Large intestine (tissue), 12 donors: ENCODE measurements at places on chromosomes 1 and 21. TPM values are rescaled to one million over a fixed set of nuclear protein-coding genes. Genes with fewer than 3 reads are reported as not detected.

GRCh38 chr1:231396643-231397042 is 25.4 kb downstream of the EGLN1 start:
- DNase-seq = no peak

- DNase-seq = no peak
Observed at GRCh38 chr1:48859456-48859855, 82.8 kb upstream of the BEND5 start.

DNA sequence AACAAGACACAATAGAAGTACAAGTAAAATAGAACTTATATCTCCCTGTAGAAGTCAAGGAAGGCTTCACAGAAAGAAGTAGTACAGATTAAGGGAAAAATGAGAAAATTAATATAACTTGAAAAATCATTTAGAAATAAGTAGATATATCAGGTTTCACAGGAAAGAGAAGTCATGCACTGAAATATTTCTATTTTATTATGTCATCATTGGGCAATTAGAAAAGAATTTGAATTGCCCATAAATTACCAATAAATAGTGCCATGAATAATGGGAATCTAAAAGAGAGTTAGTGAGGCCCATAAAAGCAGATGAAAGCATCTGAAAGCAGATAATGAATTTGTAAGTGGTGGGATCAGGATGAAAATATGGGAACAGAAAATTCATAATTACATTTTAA is 1597.8 kb downstream of the PLA2G4A start:
- DNase-seq = no peak

DNA sequence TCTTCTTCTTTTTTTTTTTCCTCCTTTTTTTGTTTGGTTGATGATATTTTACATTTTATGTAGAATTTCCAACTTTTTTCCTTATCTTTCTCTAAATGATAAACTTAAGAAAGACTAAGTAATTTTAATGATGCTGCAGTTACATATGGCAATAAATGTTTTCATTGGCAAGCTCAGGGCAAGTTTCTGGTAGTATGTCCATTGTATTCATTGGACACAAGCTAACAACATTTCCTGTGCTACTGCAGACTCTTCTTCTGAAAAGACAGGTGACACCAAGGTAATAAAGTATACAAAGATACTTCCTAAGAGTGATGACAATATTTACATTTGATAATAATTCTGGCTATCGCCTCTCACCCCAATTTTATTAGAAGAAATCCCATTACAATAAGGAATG is 219.2 kb upstream of the NFIA start:
- no peak for DNase-seq

CD1B gene
- polyA plus RNA-seq = not detected

GRCh38 chr1:6580119-6580592 is 362 bp downstream of the ZBTB48 start:
- DNase-seq = no peak

PDZK1IP1 gene
- 14.6 TPM for polyA plus RNA-seq

FMO5 gene
- polyA plus RNA-seq = 15.8 TPM

DNA sequence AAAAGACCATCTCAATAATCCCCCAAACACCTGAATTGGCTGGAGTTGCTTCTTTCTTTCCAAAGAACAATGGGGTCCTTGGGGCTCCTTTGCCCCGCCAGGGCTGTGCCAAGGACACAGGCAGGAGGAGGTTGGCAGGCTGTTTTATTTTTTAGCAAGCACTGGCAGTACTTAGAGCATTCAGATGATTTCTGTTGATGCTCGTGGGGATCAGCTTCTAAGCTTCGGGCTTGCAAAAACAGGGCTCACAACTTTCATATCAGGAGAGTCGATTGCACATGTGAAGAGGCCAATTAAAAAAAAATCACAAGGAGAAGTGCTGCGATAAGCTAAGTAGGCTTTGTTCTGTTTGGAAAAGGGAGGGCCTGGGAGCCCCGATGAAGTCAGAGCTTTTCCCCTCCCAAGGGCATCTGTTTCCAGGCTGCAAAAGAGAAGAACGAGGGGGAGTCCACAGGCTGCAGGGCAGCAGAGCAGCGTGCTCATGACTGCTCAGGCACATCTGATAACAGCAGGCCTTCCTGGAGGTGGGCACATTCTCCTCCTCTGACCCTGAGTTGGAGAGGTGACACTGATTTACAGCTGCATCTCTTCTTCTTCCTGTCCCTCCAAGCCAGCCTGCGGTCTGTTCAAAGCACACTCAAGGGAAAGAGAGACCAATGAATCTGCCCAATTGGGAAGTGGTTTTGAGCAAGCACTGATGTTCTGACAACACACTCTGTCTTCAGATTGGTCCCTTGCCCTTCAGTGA is 27.3 kb upstream of the BCAR3 start:
- DNase-seq = peak; percentile 36

GRCh38 chr21:28798798-28799197 is 193.9 kb downstream of the LTN1 start:
- DNase-seq = no peak

ZMYND12 gene
- 1.3 TPM for polyA plus RNA-seq

GRCh38 chr1:87584586-87584985 is 255.9 kb downstream of the LMO4 start:
- peak; percentile 74 for DNase-seq

DNA sequence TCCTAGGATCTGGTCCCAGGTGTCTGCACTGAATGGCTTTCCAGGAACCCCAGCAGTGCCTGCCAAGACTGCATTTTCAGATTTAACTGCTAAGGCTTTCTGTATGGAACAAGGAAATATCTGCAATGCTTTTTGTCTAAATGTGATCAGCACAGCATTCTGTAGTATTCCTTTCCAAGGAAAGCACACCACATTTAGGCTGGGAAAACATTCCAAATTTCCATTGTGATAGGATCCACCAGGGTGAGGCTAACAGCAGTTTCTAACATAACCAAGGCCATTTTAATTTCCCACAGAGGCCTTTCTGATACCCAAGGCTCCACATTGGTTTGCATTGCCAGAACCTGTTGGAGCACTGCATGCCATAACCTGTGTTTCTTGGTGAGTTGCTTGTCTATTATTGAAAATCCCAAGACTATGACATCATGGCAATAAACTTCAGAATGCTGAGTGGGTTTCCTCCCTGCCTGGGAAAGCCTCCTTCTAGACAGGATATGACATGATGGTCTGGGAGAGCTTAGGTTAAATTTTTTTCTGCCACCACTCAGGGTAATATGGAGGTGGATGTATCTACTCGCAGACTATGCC is 23.3 kb upstream of the PTGFRN start:
- DNase-seq = no peak

LRRC8B gene
- polyA plus RNA-seq = 10.2 TPM
